ENCODE measurements at places on chromosomes 13 and 19.

DNA sequence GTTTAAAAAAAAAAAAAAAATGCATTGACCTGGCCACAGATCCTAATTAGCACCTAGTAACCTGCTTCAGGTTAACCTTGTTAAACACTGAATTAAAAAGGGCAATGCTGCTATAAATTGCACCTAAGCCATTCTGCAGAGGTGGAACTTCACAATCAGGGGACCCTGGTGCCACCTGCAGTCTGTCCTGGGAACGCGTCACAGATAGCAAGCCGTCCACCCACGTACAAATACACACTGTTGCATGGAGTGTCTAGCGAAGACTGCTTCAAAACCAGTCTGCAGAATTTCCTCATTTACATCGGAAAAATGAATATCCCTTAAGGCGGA lies 169.3 kb downstream of the COL4A1 start:
- DNase-seq = no peak

- peak; percentile 84 for DNase-seq
Measured at GRCh38 chr19:16258440-16258903, 60.8 kb downstream of the AP1M1 start.

DNA sequence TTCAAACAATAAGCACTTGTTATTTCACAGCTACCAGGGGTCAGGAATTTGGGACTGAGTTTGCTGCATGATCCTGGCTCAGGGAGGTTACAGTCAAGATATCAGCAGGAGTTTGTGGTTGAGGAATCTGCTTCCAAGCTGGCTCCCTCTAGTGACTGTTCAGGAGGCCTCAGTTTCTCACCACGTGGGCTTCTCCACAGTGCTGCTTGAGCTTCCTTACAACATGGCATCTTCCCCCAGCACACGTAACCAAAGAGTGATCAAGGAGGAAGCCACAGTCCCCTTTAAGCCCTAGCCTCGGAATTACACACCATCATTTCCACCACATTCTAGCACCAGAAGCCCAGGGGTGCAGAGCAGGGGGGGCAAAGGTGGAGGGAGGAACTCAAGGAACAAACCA lies 28.8 kb downstream of the CELF5 start:
- DNase-seq = peak; percentile 38

DNA sequence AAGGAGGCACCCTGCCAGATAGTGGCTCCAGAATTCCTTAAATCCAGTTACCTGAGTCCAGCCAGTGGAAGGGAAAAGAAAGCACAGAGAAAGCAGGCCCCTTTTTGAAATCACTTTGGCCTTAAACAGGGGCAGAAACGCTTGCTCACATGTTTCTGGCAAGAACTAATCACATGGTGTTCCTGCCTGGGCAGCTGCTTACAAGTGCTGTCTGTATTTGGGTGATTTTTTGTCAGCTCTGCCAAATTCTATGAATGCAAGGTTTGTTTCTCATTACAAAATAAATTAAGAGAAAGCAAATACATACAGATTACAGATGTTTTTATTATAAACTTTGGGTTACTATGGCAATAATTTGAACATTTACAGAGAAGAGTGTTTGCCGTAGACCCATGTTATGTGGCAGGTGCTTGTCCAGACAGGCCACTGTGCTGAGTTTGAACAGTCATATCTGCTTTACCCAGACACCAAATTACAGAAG lies 1237.8 kb downstream of the SLITRK5 start:
- DNase-seq = no peak

GRCh38 chr13:69306766-69307165 lies 800.9 kb upstream of the ATXN8OS start:
- DNase-seq = no peak

DNA sequence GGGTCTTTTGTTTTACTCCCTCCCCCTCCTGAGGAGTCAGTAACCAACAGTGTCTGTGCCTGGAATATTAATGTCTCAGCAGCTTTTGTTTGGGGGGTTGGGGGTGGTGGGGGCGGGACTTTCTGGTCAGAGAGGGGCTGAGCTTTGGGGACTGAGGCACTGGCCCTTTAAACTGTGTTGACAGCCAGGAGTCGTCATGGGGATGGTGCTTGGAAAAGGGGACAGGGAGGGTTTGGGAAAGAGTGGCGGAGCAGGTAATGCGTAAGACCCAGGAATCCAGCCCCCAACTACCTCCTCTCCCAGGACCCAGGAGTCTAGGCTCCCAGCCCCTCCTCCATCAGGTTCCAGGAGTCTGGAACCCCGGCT lies 5.2 kb downstream of the CADM4 start:
- no peak for DNase-seq

DNA sequence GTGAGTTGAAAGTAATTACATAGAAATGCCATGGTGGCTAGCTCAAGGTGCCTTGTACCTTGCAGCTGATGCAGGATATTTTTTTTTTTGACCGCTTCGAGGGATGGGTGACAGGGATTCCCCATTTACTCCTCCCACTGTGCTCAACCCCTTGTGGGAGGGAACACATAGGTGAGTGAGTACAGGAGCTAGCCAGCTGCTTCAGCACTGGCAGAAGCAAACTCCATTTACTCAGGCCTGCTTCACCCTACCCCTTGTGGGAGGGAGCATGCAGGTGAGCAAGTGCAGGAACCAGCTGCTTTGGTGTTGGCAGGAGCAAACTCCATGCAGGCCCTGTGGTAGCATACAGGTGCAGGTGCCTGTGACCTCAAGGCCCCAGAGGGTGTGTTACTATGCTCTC lies 330.1 kb downstream of the TDRD3 start:
- no peak for DNase-seq

GRCh38 chr19:12695997-12696365 lies 450 bp downstream of the FBXW9 start:
- no peak for DNase-seq

DNA sequence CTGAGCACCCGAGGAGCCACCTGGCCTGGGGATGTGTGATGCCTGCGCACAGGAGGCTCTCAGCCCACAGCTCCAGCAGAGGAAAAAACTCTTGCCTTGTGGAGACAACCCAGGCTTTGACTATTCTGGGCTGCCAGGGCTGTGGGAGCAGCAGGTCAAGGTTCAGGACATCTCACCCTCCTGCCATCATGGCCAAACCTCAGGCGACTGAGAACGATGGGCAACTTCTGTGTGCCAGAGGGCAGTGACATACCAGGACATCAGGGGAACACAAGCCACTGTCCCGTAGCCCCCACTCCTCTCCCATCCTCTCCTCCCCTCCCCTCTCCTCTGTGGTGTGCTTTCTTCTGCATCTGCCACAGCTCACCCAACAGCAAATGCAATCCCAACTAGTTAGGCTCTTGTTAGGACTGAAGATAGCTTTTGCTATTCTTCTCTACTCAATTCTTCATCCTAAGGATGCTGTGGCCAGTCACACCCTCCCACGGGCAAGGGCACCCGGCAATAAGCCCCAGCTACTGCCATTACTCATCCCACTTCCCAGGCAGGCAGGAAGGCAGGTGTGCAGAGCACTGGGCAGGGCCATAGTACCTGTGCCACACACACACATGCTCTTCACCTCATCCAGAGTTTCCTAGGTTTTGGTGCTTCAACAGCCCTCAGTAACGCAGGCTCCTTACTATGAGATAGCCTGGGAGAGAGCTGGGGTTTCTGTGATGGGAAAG lies 16.8 kb downstream of the ELL start:
- no peak for DNase-seq

DNA sequence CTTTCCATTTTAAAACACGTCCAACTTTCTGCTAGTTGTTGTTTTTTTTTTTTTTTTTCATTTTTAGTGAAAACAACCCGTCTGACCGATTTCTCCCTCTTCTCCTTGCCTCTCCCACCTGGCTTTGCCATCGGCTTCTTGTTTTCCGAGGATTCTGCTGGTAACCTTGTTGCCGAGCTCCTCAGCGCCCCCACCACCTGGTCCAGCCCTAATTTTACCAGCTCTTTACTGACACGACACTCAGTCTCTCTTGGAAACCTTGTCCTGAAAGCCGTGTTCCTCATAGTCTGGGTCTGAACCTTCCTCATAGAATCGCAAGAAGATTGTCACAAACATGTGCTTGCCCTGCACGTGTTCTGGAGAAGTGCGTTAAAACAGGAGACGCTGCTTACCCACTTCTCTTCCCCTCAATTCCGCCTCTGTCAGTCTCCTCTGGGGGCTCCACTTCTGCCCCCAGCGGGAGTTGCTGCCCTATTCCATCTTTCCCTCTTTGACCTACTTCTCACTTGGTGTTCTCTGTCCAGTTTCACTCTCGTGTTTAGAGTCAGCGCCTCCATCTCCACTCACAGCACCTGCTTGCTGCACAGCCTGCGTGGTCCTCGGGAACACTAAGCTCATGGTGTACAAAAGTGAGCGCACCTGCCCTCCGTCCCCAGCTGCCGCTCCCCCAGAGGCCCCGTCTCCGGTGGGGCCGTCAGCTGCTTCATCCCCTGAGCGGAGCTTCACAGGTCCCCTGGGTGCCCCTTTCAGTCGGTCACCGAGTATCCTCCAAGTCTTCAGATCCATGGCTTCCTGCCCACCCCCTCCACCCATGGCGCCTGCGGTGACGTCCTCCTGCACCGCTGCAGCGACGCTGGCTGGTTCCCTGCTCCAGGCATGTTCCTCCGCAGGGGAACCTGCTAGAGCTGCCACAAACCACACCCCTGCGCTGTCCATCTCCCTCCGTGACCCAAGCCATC lies 65.1 kb downstream of the TM9SF2 start:
- DNase-seq = no peak

GRCh38 chr13:33235564-33235963 lies 50.0 kb downstream of the STARD13 start:
- DNase-seq = no peak

GRCh38 chr13:26987486-26988013 lies 184.1 kb downstream of the USP12 start:
- no peak for DNase-seq

DNA sequence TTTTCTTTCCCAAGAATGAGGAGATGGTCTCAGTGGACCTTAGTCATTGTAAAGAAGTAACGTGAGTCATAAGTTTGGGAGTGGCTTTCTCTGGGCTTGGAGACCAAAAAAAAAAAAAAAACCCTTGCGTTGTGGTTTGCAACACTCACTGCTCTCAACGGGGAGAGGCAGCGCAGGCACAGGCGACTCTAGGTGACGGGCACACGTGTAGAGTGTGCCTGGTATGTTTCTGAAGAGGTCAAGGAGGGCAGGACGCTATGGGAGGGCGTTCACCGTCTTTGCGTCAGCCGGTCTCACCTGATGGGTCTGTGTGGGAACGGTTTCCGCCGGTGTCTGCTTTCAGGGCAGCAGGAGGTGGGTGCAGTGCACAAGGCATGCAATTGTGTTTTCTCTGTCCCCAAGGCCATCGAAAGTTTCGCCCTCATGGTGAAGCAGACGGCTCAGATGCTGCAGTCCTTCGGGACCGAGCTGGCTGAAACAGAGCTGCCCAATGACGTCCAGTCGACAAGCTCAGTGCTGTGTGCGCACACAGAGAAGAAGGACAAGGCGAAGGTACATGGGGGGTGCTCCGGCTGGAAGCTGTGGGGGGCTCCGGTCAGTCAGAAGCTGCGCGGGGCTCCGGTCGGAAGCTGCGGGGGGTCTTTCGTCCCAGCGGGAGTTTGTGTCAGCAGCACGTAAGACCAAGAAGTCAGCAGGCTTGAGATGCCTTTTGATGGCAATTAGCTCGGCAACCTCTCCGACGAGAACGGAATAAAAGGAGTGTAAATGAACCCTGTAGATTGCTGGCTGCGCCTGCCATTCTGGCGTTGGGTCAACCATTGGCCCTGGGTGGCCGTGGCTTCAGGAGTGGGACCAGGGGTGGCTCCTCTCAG lies 40.8 kb upstream of the F7 start:
- DNase-seq = peak; percentile 92

DNA sequence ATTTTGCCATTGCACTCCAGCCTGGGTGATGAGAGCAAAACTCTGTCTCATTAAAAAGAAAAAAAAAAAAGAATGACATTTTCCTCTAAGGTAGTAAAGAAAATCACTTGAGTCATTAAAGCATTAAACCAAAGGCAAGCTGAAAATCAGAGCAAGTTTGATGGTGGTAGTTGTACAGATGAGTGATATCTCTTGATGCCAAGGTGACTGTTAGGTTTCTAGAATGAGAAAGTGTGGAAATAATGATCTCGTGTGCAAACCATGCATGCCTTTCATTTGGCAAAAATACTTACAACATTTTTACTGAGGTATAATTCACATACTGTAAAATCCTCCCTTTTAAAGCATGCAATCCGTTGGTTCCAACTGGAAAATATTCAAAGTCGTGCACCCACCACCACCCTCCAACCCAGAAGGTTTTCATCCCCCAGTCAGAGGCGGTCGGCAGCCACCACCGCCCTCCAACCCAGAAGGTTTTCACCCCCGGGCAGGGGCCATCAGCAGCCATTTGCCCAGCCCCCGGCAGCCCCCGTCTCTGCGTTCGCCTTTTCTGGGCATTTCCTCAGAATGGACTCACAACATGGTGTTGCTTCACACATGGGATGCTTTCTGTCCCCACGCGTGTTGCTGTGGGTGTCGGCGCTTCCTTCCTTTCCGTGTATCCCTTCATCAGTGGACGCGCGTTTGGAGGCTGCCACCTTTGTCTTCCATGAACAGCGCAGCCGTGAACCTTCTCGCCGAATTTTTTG lies 90.2 kb downstream of the ATP11A start:
- no peak for DNase-seq

GRCh38 chr19:14979476-14980255 lies at the start of gene SLC1A6:
Gene SLC1A6, minus strand, starts transcription at chr19:14979864. Its CDS starts 6,954 bp downstream, at chr19:14972910.
- peak; percentile 76 for DNase-seq

DNA sequence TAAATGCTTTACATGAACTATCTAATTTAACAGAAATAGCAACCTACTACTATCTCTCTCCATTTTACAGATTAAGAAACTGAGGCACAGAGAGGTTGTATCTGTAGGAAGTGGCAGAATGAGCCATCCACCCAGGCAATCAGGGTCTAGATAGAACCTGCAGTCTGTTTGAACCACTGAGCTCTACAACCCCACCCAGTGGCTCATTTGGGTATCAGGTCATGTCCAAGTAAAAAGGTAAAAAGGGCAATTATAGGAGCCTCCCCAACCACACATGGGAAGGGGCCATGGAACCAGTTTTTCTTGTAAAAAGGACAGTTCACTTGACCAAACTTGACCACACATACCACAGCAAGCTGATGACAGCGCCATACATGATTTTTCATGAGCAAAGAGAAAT lies 92.9 kb upstream of the SGCG start:
- DNase-seq = peak; percentile 43

DNA sequence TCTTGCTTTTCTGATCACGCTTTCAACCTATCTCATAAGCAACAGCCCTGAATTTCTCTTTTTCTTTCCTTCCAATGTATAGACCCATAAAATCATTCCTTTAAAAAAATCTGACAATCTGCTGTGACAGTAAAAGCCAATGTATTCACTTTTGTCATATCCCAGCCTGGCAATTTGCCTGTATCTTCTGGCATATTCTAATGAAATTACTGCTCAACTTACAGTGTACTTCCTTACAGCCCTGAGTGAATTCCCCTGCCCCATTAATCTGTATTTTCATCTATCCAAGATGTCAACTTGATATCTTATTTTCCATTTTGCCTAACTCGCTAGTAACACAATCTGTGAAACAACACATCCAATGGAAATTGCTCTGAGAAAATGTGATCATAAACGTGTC lies 18.0 kb upstream of the SERP2 start:
- DNase-seq = no peak
